ENCODE measurements at places on chromosomes 5 and 9. TPM values are rescaled to one million over a fixed set of nuclear protein-coding genes. Genes with fewer than 3 reads are reported as not detected.

DNA sequence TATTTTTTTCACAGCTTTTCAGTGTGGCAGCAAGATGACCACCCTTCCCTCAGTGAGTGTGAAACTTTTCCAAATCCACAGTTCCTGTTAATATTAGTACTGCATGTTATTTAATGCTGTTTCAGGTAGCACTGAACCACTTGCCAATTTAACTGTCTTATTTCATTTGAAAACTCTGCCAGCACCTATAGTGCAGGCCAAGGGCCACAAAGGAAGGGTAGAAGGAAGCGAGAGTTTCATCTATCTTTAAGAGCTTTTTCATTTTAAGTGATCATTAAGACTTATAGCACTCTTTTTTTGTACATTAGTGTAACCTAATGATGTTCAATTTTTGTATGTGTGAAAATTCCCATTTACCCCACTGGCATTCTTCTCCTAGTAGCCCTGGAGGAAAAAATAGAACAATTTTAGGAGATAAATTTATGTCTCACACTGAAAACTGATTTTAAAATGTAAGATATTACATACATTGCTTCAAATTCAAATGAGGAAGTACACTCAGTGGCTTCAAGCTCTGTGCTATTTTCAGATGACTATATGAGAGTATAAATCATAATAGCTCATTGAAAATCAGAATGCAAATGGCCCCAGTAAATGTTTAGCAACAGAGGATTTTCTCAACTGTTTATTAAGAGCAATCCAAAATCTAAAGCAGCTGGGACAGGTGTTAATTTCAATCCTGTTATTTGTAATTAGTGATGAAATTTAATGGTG is 820.5 kb downstream of the PTPRD start:
- DNase-seq: no peak

DNA sequence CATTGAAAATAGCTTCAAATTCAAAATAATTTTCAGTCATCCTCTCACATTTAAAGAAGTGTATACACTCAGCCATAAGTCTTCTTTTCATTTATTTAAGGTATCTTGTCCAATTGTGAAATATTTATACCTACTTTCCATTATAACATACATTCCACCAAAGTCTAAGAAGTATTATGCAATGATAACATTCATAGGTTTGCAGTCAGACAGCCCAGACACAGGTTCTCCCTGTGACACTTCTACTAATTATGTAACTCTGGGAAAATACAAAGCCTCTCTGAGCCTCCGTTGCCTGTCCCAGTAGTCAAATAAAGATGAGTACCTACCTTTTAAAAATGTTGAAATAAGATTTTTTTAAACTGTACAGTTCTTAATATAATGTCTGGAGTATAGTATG is 320.9 kb upstream of the RPS23 start:
- no peak for DNase-seq

GRCh38 chr5:109476292-109476691 is 66.5 kb upstream of the PJA2 start:
- no peak for DNase-seq

- DNase-seq: no peak
These were observed 532.5 kb downstream of the RAB3C start for GRCh38 chr5:59115345-59115744.

DNA sequence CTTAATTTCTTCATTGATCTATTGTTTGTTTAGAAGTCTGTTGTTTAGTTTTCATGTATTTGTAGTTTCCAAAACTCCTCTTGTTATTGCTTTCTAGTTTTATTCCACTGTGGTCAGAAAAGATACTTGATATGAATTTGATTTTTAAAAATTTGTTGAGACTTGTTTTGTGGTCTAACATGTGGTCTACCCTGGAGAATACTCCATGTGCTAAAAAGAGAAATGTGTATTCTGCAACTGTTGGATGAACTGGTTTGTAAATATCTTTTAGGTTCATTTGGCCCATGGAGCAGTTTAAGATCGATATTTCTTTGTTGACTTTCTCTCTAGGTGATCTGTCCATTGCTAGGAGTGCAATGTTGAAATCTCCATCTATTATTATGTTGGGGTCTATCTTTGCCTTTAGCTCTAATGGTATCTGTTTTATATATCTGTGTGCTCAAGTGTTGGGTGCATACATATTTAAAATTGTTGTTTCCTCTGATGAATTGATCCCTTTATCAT is 150.6 kb upstream of the ATP10B start:
- no peak for DNase-seq

Gene GPR150
- not detected for polyA plus RNA-seq

DNA sequence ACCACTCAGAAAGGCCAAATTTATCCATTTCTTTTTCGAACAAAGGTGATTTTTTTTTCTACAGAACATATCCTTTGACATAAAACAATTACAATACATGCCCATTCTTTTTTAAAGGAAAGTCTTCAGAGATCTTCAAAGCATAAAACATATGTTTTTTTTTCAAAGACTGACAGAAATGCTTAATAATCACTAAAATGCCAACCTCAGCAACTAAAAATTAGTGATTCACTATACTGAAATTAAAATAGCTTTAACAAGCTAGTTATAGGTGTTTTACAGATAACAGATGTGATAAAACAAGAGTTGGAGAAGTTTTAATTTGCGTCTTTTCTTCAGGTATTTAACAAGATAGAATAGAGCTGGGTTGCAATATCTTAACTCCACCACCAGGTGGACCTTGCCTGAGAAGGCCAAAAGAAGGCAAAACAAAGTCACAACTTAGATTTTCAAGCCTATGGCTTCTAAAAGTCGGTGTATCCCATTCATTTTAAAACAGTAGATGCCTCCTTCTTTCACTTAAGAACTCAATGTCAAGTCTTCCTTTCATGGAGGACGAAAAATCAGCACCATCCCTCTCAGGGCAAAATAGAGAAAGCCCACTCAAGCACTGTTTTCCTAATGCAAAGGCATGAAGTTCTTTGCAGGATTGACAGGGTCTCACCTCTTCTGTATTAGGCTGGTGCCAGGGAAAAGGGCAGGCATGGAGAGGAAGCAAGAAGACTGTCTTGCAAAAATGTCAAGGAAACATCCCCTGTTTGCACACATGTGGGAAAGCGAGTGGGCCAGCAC is 31.1 kb upstream of the CPLX2 start:
- no peak for DNase-seq

DNA sequence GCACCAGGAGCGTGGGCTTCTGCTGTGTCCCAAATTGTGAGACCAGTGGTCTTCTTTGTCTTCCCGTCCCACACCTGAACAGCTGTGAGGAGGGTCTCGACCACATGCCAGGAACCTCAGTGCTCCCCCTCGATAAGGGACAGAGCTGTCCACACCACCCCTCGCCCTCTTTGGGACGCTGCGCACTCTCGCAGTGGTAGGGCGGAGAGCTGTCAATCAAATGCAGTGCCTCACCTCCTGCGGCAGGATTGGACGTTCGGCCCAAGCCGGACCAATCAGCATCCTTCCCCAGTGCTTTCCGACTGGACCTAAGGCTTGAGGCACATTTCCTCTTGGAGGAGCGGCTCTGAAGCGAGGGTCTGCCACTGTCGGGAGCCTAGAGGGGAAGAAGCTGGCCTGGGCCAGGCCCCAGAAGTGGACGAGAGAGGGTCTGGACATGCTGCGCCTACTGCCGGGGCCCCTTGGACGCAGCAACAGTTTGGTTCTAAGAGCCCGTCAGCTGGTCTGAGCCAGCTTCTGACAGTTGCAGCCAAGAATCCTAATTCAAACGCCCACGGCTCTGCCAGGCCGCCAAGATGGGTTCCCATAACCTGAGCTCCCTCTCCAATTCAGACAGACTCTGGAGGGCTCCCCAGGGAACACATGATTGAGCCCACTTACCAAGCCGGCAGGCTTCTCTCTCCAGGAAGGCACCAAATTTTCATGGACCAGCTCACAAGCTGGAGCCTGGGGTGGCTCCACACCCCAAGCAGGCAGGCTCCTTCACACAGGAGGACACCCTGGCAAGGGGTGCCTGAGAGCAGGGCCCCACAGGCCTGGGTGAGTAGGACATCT is 28.1 kb upstream of the ADAMTS2 start:
- no peak for DNase-seq

- DNase-seq: no peak
These were observed 418.0 kb downstream of the PLK2 start for GRCh38 chr5:58041884-58042283.

- DNase-seq: no peak
These were observed 113.1 kb upstream of the TBC1D2 start for GRCh38 chr9:98368366-98369065.

DNA sequence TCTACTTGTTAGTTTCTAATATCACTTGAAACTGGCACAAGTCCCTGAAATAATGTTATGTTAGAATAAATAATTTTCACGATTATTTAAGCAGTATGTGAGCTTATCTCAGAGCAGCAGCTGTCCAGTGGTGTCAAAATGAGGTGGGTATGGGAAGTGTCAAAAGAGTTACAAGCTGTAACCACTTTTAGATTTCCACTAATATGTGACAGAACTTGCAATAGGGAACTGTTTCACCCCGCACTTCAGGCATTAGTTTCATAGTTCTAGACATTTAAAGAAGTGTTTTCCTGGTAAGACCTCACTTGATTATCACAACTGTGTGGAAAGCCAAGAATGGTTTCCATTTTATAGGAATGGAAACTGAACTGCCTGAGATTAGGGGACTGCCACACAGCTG is 2.9 kb upstream of the ISCA1 start:
- DNase-seq: no peak

- DNase-seq: no peak
These were observed 1.1 kb upstream of the IRF1 start for GRCh38 chr5:132491368-132492364.

GRCh38 chr9:133168432-133168831 is 4.7 kb upstream of the GBGT1 start:
- DNase-seq: peak; percentile 80

GRCh38 chr5:174356536-174356935 is 311.0 kb downstream of the NSG2 start:
- no peak for DNase-seq

- DNase-seq: no peak
These were observed 29.3 kb upstream of the SELENOP start for GRCh38 chr5:42840842-42841567.

GRCh38 chr9:99108131-99108530 is 3.2 kb downstream of the TGFBR1 start:
- no peak for DNase-seq

GRCh38 chr9:130461218-130461630 is 16.5 kb downstream of the ASS1 start:
- peak; percentile 59 for DNase-seq

Gene RETREG1
- 1.7 TPM for polyA plus RNA-seq

Gene SLC36A1
- 7.2 TPM for polyA plus RNA-seq

DNA sequence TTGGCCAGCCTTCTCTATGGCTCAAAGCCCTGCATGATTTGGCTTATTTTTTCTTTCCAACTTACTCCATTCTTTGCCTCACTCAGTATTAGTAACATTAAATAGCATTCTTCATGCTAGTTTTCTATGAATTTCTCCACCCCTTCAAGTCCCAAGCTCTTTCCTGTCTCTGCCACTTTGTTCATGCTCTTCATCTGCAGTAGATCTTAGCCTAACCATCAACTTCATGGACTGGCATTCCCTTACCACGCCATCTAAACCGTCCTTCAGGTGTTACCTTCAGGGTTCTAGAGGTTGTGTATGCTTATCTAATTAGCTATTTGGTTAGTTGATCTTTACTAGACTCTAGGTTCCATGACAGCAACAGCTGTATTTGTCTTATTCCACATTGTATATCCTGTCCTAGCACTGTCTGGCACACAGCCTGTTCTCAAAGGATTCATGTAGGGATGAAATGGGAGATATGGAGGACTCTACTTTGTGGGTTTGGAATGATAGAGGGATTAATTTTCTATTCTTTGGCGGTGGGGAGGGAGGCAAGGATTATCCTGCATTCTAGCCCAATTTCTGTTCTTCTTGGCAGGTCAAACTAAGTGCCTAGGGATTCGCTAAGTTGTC is 26.4 kb downstream of the TMEM167A start:
- no peak for DNase-seq

- no peak for DNase-seq
These were observed 24.0 kb upstream of the SRFBP1 start for GRCh38 chr5:121937762-121938161.
